ENCODE measurements at places on chromosomes 3 and 15.

DNA sequence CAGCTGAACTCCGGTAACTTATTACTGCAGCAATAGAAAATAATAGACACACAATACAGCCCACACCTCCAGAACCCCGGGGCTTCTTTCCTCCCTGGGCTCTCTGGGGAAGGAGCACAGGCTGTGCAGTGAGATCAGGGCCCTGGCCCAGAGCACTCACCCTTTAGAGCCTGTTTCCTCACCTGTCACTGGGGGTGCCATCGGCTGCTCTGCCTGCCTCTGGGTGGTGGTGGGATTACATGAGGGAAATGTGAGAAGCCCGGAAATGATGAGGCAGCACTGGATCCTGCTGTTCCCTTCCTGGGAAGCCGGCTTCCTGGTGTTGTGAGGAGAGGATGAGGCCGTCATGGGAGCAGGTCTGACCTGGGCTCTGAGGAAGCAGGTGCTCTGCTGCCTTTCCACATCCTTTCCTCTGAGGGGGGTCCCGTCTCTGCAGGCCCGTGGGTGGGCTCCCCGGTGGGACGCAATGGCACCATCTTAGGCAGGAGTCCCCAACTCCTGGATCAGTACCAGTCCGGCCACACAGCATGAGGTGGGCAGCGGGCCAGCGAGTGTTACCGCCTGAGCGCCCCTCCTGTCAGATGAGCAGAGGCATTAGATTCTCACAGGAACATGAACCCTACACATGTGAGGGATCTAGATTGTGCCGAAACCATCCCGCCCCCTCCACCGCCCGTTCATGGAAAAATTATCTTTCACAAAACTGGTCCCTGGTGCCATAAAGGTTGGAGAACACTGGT lies 220.9 kb upstream of the CTDSPL start:
- no peak for DNase-seq

GRCh38 chr3:4501927-4502326 lies 8.8 kb downstream of the ITPR1 start:
- no peak for DNase-seq

- no peak for DNase-seq
Measured at GRCh38 chr15:63831041-63831440, 2.7 kb downstream of the HERC1 start.

DNA sequence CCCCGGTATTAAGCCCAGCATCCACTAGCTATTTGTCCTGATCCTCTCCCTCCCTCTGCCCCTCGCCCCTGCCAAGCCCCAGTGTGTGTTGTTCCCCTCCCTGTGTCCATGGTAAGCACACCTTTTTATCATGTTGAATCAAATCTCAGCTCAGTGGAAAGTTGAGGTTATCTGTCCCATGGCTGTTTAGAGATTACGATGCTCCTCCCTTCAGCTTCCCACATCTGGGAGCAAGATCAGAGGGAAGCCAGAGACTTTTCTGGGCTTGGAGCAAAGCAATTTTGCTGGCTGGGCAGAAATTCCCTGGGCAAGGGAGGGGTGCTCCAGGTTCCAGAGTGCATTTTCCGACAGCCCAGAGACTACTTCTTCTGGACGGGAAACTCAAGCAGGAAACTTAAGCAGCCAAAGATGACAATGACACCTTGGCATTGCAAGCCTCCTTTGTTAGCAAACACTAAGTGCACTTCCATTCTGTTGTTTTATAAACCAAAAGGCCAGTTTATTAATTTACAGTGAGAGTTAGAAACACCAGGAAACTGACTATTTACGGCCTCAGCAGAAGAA lies 104.5 kb downstream of the MESD start:
- no peak for DNase-seq

DNA sequence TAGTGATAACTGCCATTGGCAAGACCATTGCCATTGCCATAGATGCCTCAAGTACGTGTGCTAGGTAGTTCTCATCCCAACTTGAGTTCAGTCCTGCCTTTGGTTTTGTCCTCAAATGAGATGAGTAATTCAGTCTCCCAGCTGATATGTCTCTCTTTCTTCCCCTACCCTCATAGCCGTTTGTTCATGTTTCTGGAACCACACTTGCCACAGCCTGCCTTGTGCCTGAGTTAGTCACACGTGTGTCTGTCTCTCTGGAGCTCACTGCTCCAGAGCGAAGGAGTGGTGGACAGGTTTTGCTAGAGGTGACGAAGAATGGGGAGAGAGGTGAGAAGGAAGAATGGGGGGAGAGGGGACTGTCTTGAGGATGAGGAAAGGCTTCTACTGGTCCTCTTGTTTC lies 88.0 kb upstream of the IGF1R start:
- no peak for DNase-seq

- DNase-seq: no peak
Measured at GRCh38 chr15:98476559-98476958, 171.8 kb upstream of the IGF1R start.

DNA sequence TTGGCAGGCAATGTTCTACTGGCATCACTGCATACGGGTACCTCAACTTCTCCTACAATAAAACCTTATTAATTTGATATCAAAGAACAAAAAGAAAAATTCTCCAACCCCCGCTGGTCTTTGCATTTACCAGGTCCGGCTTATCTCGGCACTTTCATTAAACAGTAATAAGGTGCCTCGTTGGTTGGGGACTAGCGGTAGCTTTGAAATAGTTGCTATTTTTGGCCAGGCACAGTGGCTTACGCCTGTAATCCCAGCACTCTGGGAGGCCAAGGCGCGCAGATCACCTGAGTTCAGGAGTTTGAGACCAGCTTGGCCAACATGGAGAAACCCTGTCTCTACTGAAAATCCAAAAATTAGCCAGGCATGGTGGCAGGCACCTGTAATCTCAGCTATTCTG lies 32.0 kb upstream of the CGNL1 start:
- DNase-seq: no peak
